Suppressor macrophage treated with lipopolysaccharide for 4 hours (primary cell): ENCODE measurements at places on chromosomes 6 and 20.

DNA sequence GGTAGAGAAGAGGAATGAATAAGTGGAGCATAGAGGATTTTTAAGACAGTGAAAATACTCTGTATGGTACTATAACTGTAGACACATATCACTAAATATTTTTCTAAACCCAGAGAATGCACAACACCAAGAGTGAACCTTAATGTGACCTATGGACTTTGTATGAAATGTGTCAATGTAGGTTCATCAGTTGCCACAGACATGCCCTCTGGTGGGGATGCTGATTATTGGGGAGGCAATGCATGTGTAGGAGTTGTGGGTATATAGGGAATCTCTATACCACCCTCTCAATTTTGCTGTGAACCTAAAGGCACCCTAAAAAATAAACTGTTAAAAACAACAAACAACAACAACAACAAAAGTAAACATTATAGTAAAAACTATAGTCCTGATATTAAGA lies 293.7 kb downstream of the RNF144B start:
- no peak for DNase-seq

DNA sequence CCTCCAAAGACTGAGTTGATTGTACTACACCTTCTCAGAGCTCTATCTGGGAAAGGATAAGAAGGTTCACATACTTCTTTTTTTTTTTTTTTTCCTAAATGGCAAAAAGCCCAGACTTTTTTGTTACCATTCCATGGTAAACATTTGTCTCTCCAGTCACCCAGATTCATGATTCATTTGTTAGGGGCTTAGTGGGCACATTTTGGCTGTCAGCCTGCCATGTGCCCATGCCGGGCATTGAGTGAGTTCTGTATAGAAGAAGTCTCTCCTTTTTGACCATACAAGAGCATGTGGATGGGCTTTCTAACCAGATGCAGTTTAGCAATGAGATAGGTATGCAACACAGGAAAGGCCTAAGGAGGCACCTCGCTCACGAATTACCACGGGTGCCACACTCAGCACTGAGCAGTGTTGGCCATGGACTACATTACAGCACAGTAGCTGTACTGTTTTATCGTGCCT lies 447.5 kb upstream of the HSF2 start:
- no peak for DNase-seq

GRCh38 chr20:2137552-2138201 lies 36.0 kb downstream of the STK35 start:
- no peak for DNase-seq

DNA sequence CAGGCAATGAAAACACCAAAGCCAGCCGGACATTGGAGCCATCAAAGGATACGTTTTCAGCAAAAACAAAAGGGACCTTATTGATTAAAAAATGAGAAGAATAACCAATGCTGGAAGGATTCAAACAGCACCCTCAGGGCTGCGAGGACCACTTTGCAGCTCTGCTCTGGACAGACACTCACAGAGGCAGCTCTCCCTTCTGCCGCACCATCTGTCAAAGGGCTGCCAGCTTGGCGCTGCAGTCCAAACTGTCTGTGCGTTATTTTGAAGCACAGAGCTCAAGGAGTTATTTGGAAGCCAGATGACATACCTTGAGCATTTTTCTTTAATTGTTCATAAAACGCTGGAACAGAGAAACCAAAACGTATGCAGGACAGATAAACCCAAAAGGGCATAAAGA lies 85.2 kb downstream of the KIF16B start:
- no peak for DNase-seq
